Iris pigment epithelial cell (primary cell): ENCODE measurements at places on chromosomes 4 and X.

DNA sequence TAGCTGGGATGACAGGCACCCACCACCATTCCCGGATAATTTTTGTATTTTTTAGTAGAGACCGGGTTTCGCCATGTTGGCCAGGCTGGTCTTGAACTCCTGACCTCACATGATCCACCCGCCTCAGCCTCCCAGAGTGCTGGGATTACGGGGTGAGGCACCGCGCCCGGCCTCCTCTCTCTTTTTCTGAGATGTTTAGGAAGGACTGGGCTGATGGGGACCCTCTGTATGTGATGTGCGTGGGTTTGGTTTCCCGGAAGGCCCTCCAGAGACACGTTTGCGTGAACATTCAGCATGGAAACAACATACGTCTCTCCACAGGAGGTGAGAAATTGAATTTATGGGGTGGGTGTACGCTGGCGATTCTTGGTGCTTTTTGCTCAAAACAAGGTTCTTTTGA, 18.6 kb downstream of the SHOX start:
- no peak for DNase-seq

- no peak for DNase-seq
These were observed 167.0 kb downstream of the SMIM20 start for GRCh38 chr4:26080870-26081628.

DNA sequence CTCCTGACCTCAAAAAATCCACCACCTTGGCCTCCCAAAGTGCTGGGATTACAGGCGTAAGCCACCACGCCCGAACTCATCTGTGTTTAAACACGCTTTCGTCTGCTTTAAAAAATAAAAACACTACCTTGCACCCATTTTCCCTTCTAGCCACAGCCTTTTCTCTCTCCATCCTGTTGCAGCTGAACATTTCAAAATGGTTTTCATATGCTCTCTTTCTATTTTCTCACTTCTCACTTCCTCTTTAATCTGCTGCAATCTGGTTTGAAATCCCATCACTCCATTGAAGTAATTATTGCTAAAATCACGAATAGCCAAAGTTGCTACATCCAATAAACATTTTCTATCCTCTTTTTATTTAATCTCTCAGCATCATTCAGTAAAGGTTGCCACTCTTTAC, 70.0 kb downstream of the DCHS2 start:
- no peak for DNase-seq

DNA sequence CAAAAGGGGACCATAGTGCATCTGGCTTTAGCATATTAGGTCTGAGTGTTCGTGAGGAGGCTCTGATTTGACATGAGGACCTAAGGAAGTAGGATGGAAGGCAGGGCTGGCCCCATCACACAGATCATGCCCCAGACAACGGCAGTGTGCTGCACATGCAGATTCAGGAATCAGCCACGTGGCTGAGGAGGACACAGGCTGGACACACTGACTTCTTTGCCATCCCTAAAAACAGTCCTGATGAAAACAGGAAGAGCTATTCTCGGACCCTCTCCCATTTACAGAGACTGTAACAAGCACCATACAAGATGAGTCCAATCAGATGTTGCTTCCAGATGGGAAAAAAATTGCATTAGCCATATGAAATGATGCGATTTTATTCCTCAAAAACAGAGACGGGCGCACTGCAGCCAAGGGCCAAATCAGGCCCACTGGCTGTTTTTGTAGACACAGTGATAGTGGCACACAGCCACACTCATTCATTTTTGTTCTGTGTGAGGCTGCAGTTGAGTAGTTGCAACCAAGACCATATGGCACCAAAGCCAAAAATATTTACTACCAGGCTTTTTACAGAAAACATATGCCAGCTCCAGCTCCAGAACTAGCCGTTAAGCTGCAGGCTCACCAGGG, 41.0 kb downstream of the ACSL1 start:
- no peak for DNase-seq

- no peak for DNase-seq
These were observed 224.5 kb upstream of the PGRMC2 start for GRCh38 chr4:128512161-128512560.

- no peak for DNase-seq
These were observed 11.7 kb downstream of the ALB start for GRCh38 chr4:73415807-73416238.

GRCh38 chr4:48653217-48654014, 126.7 kb downstream of the FRYL start:
- DNase-seq: peak; percentile 80

DNA sequence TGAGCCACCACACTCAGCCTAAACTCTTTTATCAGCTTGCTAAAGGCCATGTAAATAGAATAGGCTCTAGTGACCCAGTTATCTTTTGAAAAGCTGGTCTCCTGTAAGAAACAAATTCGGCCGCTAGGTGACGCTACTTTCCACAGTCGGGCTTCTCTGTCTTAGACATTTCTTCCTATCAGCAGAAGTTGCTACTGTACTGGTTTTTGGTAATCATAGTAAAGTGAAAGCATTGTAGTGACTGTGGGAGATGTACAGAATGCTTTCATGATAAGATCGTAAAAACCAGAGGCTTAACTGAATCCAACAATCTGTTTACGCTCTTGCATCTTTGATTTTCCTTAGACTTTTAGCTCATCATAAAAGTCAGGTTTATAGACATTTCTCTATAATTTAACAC, 82.6 kb downstream of the GK start:
- DNase-seq: peak; percentile 55

DNA sequence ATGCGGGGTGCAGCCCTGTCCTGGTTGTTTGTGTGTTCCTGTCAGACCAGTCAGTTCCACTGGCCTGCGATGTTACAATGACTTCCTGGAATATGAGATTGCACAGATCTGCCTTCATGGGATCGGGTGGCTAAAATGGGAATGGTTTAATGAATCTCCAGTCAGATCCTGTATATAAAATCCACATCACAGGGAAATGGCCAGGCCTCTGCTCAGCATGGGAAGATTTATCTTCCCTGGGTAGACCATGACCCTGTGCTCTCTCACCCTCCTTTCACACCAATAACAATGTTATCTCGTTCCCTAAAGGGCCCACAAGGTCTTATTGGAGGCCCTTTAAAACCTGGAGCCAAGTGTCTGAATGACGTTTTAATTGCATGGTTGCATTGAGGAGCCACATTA, 307.4 kb downstream of the RAB28 start:
- DNase-seq: no peak

DNA sequence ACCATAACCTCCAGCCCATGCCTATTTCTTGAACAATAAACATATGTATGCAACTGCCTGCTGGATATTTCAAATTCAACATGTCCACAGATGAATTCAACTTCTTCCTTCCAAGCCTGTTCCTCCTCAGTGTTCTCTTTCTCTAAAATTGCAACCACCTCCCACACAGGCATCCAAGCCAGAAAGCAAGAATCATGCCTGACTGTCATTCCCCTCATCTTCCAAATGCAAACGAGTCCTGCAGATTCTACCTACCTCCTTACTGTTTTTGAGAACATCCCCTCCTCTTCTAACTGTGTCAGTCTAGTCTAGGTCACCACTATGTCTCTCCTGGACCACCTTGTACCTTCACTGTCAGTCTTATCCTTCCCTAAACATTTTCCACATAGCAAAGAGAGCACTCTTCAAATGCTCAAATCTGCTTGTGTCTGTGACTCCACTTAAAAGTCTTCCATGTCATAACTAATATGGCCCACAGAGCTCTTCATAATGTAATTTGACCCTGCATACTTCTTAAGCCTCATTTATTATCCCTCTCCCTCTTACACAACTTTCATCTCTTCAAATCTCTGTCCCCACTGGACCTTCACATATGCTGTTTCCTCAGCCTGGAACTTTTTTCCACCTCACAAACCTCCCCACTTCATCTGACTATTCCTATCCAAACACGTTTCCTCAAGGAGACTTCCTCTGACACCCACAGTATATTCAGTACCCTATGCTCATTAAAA, 25.7 kb downstream of the MAPK10 start:
- peak; percentile 75 for DNase-seq

GRCh38 chr4:3344104-3344503, 51.3 kb downstream of the RGS12 start:
- no peak for DNase-seq
